ENCODE measurements at places on chromosomes 7 and 10.

GRCh38 chr7:33773053-33773452 lies 132.3 kb upstream of the BMPER start:
- peak; percentile 70 for DNase-seq

GRCh38 chr7:55179931-55180682 lies 161.3 kb downstream of the EGFR start:
- no peak for DNase-seq

GRCh38 chr10:35834877-35835494 lies 192.9 kb upstream of the FZD8 start:
- no peak for DNase-seq

DNA sequence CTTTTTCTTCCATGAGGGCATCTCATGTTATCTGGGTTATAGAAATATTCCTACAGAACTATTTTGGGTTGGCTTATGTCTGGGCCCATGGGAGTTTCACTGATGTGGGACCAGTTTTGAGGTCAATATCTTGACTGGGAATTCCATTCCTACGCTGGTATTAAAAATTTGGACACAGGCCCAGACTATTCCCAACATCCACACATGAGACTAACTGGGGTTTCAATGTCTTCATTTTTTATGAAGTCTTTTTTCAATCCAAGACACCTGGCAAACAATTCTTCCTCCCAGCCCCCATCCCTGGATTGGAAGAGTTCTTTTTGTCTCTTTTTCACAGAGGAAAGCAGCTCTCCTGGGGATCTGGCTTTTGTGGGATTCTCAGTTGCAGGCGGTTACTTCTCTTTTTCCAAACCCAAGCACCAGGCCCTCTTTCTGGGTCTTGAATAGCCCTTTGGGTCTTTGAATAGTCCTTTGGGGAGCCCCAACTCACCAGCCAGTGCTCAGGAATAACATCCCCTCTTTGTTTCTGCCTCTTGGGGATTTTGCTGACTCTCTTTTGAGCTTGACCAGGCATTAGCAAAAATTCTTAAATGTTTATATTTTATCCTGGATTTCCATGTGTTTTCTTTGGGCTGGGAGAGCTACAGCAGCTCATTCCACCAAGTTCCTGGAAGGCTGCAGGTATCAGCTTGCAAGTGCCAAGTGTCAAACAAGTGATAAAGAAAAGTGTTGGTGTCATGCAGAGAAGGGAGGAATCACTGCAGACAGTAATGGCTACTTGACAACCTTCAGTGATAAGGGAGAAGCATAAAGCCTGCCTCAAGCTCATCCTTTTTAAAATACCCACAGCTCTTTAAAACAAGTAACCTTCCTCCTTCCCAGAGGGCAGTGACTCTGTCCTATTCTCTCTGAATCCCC lies 234.3 kb downstream of the ADAM12 start:
- peak; percentile 53 for DNase-seq

GRCh38 chr10:59654007-59654406 lies 55.6 kb downstream of the SLC16A9 start:
- DNase-seq: peak; percentile 18

DNA sequence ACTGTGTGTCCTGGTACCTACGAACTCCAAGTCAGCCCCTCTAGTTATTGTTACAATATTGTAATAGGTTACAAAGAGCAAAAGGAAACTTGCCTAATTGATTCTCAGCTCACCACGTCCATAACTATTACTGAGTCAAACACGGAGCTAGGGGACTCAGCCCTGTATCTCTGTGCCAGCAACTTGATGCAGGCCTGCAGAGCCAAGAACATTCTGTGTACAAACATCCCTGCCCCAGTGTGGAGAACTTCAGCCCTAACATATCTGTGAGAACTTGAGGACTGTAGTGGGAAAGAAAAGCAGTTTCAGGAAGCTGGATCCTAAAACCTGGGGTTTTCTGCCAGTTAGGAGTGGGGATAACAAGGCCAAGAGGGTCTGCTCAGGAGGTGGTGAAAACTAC lies 114.9 kb upstream of the PRSS58 start:
- DNase-seq: no peak

DNA sequence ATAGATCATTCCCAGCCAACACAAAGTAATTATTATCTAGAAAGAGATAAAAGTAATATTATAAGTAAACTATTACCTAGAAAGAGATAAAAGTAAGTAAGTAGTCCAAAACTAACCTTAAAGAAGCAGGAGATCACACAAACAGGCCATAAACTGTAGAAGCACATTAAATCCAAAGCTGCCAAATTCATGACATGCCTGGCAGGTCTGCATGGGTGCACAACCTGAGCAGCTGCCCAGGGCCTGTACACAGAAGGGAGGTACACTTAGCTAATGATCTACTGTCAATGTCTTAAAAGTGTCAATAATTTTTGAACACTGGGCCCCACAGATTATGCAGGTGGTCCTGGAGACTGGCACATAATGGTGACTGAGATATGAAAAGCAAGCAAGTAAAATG lies 196.5 kb downstream of the GRM8 start:
- DNase-seq: no peak

GRCh38 chr7:44999245-45000092 lies 532 bp upstream of the CCM2 start:
- DNase-seq: peak; percentile 99

- peak; percentile 78 for DNase-seq
Observed at GRCh38 chr10:126749015-126749655, 78.6 kb upstream of the C10orf90 start.

DNA sequence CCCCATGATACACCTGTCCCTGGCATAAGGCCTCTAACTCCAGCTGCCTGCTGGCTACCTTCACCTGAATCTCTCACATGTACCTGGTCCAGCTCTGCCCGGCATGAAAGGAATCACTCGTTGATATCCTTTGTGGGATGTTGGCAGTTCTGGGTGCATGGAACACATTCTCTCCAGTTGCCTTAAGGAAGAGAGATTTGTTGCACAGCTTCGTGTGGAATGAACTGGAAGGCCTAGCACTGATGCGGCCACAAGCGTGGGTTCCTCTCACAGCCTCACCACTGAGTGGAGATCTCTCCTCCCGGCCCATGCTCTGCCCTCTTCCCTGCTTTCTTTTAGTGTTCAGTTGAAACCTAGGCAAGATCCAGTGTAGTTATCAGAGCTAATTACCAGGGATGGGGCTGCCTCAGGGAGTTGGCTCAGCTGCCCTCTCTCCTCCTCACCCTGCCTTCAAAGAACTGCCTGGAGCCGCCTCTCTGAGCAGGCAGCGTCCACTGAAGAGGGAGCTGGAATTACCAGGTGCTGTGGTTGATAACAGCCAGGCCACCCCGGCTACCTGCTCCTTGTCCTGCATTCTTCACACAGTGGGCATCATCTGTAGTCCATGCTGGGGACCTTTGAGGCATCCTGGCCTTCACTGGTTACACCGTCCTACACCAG lies 194.3 kb downstream of the CCDC3 start:
- no peak for DNase-seq

DNA sequence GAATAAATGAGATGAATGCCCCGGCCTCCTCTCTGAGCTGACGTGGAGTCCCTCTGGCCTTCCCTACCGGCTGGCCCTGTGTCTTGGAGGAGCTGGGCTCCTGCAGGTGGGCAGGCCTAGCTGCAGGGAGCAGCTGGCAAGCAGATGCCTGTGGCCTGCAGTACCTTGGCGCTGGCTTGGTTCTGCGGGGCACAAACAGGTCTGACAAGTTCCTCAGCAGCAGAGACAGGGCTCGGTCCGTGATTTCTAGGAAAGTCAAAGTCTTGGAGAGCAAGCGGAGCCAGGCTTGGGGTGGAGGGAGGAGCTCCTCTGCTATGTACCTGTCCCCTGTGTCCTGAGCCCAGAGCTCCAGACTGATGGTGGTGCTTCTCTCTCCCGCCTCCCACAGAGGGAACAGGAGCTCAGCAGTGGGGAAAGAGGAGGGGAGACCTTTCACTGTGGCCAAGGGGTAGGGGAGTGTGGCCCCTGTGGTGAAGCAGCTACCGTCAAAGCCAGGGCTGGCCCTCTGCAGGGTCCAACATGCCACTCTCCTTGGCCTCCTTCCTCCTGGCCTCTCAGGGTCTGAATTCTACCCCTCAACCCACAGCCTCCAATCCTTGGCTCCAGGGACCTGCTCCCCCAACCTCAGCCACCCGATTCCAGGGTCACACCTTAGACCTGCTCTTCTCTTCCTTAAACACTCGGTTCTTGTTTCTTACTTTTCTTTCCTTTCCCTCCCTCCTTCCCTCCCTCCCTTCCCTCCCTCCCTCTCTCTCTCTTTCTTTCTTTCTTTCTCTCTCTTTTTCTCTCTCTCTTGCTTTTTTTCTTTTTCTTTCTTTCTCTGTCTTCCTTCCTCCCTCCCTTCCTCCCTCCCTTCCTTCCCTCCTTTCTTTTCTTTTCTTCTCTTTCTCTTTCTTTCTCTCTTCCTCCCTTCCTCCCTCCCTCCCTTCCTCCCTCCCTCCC lies 20.1 kb downstream of the MYL10 start:
- DNase-seq: no peak

- no peak for DNase-seq
Observed at GRCh38 chr7:77664715-77665114, 31.5 kb upstream of the RSBN1L start.

DNA sequence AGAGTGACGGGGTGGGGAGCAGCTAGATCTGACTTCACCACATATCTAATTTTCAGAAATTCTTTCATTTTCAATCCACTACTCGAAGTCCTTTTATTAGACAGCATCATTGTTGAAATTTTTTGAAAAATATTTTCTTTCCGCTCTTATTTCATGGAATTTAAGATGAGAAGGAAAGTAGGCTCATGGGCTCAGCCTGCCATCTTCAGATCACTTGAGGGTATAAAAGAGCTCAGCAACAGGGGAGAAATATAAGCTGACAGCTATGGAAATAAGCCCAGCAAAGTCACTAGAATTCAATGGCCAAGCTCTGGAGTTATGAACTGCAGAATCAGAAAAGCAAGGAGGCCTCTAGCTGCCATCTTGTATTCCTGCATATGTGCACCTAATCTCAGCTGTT lies 389.1 kb downstream of the XPNPEP1 start:
- no peak for DNase-seq

GRCh38 chr7:128829391-128830166 lies 627 bp upstream of the FLNC start:
- peak; percentile 40 for DNase-seq

DNA sequence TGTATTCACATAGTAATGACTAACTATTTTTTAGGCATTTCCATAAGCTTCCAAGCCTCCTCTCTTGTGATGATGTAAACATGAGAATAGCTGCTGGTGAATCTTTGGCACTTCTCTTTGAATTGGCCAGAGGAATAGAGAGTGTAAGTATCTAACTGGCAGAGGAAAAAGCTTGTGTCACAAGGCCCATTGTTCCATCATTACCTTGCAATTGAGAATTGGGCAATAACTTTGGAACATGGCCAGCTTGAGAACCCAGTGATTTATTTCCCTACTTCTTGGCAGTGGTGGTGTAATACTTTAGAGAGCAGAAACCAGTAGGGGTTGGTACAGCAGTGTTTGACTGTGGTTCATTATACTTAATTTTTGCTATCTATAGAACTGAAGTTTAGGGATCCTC lies 12.0 kb downstream of the IFRD1 start:
- DNase-seq: peak; percentile 99

DNA sequence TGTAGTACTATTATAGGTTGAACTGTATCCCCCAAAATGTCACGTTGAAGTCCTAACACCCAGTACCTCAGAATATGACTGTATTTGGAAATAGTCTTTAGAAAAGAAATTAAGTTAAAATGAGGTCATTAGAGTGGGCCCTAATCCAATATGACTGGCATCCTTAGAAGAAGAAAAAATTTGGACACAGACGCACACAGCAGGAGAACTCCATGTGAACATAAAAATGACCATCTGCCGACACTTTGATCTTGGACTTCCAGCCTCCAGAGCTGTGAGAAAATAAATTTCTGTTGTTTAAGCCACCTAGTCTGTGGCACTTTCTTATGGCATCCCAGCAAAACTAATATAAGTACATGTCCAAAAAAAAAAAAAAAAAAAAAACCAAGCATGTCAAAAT lies 225.8 kb downstream of the PARD3 start:
- DNase-seq: no peak

GRCh38 chr7:31724696-31725095 lies 37.7 kb downstream of the PPP1R17 start:
- DNase-seq: peak; percentile 44

GRCh38 chr10:112732277-112732921 lies 217.6 kb upstream of the TCF7L2 start:
- DNase-seq: peak; percentile 37

DNA sequence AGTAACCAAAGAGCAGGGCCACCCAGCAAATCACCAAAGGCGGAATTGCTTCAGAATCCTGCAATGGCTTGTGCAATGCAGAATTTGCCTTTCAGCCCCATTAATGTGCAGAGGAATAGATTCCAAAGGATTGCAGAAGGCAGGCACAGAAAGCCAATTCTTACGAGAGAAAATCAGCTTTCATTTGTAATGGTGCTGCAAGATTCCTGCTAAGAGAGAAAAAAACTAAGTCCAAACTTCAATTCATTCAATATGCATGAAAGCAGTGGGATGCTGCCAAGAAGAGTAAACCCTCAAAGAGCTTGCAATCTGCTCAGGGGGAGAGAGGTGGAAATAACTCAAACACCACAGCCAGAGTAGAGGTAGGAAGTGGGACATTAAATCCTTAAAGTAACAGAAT lies 70.4 kb downstream of the ENO4 start:
- DNase-seq: no peak

DNA sequence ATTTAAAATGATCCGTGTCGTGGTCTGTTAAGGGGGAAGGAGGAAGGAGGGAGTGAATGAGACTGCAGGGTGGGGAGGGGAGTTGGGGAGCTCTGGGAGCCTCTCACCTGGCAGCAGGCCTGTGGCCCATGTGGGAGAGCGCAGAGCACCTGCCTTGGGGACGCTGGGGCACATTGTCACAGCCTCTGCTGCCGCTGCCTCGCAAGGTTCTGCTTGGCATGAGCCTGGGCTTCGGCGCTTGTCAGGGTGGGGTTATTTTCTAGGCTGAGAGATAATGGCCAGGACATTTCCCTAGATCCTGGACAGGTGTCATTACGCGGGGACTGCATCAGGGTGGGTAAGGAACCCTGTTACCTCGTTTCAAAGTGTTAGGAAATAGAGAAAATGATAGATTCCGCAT lies 2.2 kb upstream of the SUN1 start:
- DNase-seq: no peak
